Activated T-helper 17 cell treated with anti-CD3 and anti-CD28 coated beads, Interleukin-2, amount 50 U/mL, for 72 hours (primary cell): ENCODE measurements at places on chromosomes 11 and 22.
A peak's percentile ranks its signal among the peaks of the same experiment; 100 is the strongest.

- ATAC-seq = peak; percentile 38
- H3K4me3 ChIP-seq = peak overlapping the region; percentile 10
- H3K27me3 ChIP-seq = no peaks in the 10 kb centered on the region
- peak overlapping the region; percentile 77 for H3K27ac ChIP-seq
- H3K36me3 ChIP-seq = no peaks in the 10 kb centered on the region
Observed at GRCh38 chr11:10476927-10477689, 22.0 kb downstream of the AMPD3 start.

- H3K27ac ChIP-seq = no peak overlapping the region
- no peaks in the 10 kb centered on the region for H3K36me3 ChIP-seq
- H3K4me3 ChIP-seq = no peak overlapping the region
- peaks cover 7% of the 10 kb centered on the region for H3K27me3 ChIP-seq
Observed at GRCh38 chr22:47580121-47580520, 817.7 kb downstream of the TBC1D22A start.

- H3K36me3 ChIP-seq = no peaks in the 10 kb centered on the region
- H3K27ac ChIP-seq = no peak overlapping the region
- H3K4me3 ChIP-seq = no peak overlapping the region
- no peak for ATAC-seq
Observed at GRCh38 chr11:78345450-78345849, 72.2 kb downstream of the GAB2 start.

- no peaks in the 10 kb centered on the region for H3K4me1 ChIP-seq
- H3K27me3 ChIP-seq = no peaks in the 10 kb centered on the region
- no peak for ATAC-seq
- H3K4me3 ChIP-seq = no peak overlapping the region
- peaks cover 43% of the 10 kb centered on the region for H3K36me3 ChIP-seq
Observed at GRCh38 chr11:111693224-111693937, 72.8 kb downstream of the PPP2R1B start.

GRCh38 chr11:96388891-96389719 is 607 bp downstream of the CCDC82 start:
- H3K27ac ChIP-seq = peak overlapping the region; percentile 94
- no peaks in the 10 kb centered on the region for H3K27me3 ChIP-seq
- peaks cover 19% of the 10 kb centered on the region for H3K4me1 ChIP-seq

- peak; percentile 32 for ATAC-seq
- peak overlapping the region; percentile 94 for H3K4me3 ChIP-seq
- H3K36me3 ChIP-seq = peaks cover 32% of the 10 kb centered on the region
- no peaks in the 10 kb centered on the region for H3K27me3 ChIP-seq
Observed at GRCh38 chr11:33772300-33772699, 2.0 kb downstream of the FBXO3 start.

DNA sequence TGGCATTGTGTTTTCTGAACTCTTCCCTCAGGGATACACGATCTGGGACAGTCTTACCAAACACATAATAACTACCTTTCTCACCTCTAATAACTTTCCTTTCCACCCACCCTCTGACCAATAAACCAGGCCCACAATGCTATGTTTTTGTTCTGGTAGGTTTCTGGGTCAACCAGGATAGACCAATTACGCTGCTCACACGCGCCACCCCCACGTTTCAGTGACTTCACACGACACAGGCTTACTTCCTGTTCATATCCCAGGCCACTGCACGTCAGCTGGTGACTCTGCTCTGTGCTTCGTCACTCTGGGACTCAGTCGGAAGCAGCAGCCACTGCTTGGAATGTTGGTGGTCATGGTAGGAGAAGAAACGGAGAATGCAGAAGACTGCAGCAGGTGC is 2.5 kb downstream of the KRTAP5-4 start:
- H3K27me3 ChIP-seq = peaks cover 9% of the 10 kb centered on the region
- peak; percentile 99 for ATAC-seq
- H3K27ac ChIP-seq = peak overlapping the region; percentile 44
- H3K36me3 ChIP-seq = no peaks in the 10 kb centered on the region
- peaks cover 6% of the 10 kb centered on the region for H3K4me1 ChIP-seq

DNA sequence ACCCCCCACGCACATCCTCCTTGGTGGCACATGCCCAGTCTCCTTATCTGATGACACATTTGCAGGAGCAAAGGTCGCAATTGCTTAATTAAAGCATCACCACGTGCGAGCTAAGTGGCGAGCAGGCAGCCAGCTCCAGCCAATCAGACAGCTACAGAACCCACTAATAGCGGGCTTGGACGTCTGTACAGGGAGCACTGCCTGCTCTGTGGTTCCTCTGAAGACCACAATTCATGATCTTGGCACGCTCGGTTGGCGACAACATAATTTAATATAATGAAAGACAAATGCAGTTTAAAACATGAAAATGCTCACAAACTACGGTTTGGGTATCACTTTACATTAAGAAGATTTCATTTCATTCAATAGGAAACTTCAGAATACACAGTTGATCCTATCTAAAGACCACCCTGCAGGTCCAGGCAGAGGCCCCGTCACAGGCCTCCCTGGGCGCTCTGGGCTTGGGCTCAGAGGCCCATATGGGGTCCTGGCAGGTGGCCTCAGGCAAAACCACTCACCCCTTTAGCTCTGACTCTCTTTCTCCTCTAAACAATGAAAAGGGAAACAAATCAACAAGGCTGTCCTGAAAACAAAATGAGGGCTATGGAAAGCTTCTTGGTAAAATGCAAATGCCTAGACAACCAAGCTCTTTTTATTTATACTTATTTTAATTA is 10.4 kb downstream of the PACSIN2 start:
- no peak overlapping the region for H3K4me3 ChIP-seq
- no peak for ATAC-seq
- H3K4me1 ChIP-seq = peaks cover 37% of the 10 kb centered on the region
- H3K27me3 ChIP-seq = no peaks in the 10 kb centered on the region
- H3K27ac ChIP-seq = no peak overlapping the region

DNA sequence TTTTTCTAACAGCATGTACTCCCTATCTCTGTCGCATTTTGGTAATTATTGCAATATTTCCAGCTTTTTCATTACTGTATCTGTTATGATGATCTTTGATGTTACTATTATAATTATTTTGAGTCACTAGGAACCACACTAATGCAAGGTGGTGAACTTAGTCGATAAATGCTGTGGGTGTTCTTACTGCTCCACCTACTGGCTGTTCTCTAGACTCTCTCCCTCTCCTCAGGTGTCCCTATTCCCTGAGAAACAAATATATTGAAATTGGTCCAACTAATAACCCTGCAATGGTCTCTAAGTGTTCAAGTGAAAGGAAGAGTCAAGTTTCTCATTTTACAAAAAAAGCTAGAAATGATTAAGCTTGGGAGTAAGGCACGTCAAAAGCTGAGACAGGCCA is 10.5 kb downstream of the ARL14EP start:
- H3K27me3 ChIP-seq = no peaks in the 10 kb centered on the region
- H3K4me3 ChIP-seq = no peak overlapping the region
- H3K4me1 ChIP-seq = peaks cover 12% of the 10 kb centered on the region
- peak overlapping the region; percentile 6 for H3K27ac ChIP-seq
- peaks cover 97% of the 10 kb centered on the region for H3K36me3 ChIP-seq
